Stimulated activated CD8-positive, alpha-beta memory T cell treated with anti-CD3 and anti-CD28 coated beads, Interleukin-4, amount 100 ng/mL, for 4 hours (primary cell): ENCODE measurements at places on chromosomes 6 and 20.

DNA sequence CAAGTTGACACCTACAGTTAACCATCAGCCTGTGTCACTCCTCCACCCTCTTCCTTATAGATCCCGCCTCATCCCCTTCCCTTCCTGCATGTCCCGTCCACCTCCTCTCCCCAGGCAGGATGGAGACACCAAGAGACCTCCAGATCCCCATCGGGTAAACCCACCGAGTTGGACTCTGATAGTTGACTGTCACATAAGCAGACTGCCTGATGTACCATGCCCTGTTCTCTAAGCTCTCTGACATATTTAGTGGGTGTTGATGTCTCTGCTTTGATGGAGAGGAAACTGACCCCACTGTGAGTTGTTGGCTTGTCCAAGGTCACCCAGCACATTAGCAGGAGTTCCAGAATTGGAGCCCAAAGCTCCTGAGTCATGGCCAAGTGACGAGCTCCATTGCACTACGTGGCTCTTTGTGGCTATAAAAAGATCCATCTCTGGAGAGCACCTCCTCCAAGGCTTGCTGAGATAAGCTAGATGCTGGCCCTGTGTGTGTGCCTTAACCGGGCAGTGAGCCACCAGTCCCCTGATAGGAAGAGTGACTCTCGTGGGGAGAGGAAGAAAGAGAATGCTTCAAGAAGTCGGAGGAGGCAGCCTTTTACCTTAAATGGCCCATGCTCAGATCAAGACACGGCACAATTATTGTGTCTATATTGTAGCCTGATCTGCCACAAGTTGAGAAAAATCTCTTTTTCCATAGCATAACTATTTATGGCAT lies 236.0 kb upstream of the ECI2 start:
- no peak for DNase-seq

- DNase-seq, result no peak
Observed at GRCh38 chr6:87572021-87572420, 17.8 kb downstream of the RARS2 start.

DNA sequence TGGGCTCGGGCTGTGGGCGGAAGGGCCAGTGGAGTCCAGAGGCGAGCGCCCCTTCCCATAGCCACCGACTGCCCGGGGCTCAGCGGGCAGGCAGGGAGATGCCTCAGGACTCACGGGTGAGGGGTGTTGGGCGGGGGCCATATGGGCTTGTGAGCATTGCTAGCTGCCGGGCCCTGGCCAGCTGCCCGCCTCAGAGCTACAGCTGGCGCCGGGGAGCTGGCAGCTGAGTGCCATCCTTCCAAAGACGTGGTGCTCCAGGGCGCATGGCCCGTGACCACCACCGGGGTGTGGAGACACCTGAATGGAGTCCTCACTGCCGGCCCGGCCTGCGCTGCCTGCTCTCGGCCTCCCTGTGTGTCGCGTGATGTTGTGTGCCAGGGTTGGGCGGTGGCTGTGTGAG lies 10.6 kb upstream of the RBBP8NL start:
- DNase-seq, result no peak

GRCh38 chr6:138383776-138384175 lies 6.1 kb downstream of the SMIM28 start:
- DNase-seq, result no peak

GRCh38 chr6:149084808-149085556 lies 232.5 kb upstream of the TAB2 start:
- no peak for DNase-seq

- no peak for DNase-seq
Observed at GRCh38 chr20:61645732-61646131, 393.7 kb downstream of the CDH4 start.

GRCh38 chr20:47202733-47203667 lies 153.5 kb downstream of the ZMYND8 start:
- no peak for DNase-seq

DNA sequence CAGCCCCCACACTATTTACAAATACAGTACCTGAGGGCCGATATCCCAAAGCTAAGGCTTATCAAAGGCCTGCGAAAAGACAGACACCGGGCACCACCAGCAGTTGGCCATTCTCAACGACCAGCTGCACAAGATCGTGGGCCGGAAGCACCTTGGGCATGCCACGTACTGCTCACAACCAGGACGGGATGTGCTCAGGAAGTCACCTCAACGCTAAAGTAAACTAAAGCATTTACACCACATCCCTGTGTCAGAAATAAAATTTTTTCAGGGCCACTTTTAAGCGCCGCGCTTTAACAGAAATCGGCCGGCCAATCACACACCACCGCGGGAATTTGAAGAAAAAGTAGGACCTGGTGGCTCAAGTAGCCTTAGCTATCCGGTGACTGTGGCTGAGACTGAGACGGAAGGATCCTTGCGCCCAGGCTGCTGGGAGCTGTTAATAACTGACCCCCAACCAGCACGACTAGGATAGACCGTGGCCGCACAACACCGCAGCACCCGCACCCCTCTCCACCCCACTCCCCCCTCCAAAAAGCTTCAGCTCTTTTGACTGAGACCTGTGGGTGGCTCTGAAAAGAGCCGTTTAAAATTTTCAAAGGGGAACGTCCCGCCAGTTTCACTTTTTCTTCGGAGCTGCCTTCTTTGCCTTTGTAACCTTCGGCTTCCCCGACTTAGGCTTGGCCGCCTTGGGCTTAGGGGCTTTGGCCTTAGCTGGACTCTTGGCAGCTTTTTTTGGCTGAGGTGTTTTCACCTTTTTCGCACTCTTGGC lies 131.2 kb upstream of the BTN3A2 start:
- DNase-seq, result no peak

DNA sequence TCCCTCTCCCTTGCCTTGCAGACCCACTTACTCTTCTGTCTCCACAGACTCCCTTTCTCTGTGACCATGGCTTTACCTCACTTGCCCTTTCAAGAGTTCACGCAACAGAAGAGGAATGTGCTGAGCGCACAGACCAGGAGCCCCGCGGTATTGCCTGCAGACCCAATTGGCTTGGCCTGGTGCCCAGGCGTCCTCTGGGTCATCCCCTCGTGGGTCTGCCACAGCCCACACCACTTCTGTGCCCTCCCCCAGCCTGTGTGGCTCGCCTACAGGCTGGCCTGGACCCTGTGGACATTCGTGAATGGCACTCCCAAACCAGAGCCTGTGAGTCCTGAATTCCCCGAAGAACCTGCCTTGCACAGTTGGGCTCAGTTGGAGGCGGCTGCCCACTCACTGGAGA lies 15.3 kb upstream of the NINL start:
- DNase-seq, result no peak

GRCh38 chr6:170416303-170416702 lies 109.7 kb downstream of the FAM120B start:
- DNase-seq, result no peak

GRCh38 chr6:132520953-132521352 lies 8.0 kb upstream of the STX7 start:
- DNase-seq, result no peak
